ENCODE measurements at places on chromosomes 13 and 19.

- no peak for DNase-seq
Measured at GRCh38 chr13:75725736-75726135, 89.6 kb downstream of the LMO7 start.

DNA sequence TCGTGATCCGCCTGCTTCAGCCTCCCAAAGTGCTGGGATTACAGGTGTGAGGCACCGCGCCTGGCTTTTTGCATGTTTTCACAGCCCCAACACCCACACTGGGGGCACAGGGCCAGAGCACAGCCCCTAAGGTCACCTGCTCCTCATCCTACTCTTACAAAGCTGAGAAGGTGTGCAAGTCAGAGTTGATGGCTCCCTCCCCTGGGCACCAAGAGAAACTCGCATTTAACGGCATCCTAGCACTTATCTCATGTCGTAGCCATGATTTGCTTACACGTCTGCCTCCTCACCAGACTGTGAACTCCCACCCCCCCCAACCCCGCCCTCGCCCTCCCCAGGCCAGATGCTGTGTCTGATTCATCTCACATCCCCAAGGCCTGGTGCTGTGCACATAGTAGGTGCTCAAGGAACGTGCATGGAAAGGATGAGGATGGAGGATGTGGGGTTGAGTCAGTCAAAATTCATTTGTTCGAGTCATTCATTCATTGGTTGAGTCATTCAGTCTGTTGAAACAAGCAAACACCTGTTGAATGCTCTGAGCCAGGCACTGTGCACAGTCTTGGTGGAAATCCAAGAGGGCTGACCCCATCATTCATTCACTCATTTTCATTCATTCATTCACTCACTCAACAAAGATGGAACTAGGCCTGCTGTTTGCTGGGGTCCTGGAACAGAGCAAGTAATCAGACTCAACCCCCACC, 11.3 kb downstream of the SHANK1 start:
- DNase-seq: no peak

DNA sequence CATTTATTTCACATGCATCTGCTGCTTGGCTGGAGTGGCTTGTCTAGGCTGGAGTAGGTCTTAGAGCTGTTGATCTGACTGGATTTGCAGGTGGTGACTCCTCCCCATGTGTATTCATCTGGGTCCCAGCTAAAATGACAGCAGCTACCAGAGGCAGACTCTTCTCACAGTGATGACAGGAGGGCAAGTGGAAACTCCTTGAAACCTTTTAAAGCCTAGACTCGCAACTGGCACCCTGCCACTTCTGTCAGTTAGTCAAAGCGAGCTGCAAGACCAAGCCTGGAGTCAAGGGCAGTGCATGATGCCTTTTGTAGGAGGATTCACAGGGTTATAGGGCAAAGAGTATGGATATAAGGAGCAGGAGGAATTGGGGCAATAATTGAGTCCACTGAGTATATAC, 65.2 kb downstream of the TEX26 start:
- no peak for DNase-seq

DNA sequence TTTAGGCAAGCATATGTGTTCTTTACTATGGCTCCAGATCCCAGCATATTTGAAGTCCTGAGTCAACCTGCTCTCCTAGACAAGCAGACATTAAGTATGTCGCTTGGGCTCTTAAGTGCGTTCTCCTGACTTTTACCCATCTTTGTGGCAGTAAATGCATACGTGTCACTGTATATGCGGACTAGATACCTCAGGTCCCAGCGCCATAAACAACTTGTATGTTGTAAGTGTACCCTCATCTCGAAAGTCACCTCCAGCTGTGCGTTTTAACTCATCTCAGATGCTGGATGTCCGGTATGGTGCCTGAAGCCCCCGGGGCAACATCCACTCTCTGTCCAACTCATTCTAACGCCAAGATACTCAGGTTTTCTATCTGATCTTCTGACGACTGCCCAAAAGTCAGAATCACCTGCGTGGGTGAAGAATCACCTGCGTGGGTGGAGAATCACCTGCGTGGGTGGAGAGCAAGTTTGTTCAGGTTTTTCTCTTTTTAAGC, 1.7 kb downstream of the PTOV1 start:
- DNase-seq: no peak

GRCh38 chr13:22874839-22875238, 305.9 kb upstream of the SGCG start:
- DNase-seq: no peak

DNA sequence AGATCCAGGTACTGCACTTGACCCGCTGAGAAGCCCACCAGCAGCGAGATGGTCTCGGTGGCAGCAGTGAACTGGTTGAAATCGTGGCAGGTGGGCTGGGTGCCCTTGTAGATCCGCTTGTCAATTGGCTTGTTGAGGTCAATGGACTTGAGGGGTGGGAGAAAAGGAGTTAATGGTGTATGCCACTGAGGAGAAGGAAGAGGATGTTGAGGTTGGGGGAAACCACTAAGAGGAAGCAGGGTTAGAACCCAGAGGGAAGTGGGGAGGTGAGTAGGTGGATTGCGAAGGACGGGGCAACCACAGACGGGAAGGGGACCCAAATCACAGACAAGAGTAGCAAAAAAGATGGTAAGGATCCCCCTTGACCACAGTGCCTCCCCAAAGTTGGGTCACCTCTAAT, 1.7 kb downstream of the DMWD start:
- DNase-seq: no peak

- no peak for DNase-seq
Measured at GRCh38 chr19:670609-671075, 5.5 kb upstream of the FSTL3 start.
